ENCODE measurements at places on chromosomes 7 and 10.

GRCh38 chr7:87013136-87013839 is 46.2 kb downstream of the ELAPOR2 start:
- no peak for DNase-seq

DNA sequence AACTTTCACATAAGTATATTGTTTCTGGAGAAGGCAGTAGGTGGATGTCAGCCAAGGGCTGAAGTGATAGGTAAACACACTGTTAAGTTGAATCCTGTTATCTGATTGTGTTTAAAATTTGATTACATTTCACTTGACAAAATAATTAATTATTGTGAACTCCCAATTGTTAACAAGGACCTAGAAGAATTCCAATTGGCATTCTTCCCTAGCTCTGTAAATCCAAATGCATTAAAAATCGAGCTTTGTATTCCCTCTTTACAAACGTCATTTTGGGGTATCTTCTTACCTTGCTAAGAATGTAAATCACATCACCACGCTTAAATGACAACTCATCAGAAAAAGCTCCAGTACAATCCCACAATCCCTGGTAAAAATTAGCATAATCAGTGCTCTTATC is 179.9 kb downstream of the SKAP2 start:
- DNase-seq, result no peak

- DNase-seq, result no peak
These were observed 278.1 kb upstream of the NRP1 start for GRCh38 chr10:33612551-33612950.

DNA sequence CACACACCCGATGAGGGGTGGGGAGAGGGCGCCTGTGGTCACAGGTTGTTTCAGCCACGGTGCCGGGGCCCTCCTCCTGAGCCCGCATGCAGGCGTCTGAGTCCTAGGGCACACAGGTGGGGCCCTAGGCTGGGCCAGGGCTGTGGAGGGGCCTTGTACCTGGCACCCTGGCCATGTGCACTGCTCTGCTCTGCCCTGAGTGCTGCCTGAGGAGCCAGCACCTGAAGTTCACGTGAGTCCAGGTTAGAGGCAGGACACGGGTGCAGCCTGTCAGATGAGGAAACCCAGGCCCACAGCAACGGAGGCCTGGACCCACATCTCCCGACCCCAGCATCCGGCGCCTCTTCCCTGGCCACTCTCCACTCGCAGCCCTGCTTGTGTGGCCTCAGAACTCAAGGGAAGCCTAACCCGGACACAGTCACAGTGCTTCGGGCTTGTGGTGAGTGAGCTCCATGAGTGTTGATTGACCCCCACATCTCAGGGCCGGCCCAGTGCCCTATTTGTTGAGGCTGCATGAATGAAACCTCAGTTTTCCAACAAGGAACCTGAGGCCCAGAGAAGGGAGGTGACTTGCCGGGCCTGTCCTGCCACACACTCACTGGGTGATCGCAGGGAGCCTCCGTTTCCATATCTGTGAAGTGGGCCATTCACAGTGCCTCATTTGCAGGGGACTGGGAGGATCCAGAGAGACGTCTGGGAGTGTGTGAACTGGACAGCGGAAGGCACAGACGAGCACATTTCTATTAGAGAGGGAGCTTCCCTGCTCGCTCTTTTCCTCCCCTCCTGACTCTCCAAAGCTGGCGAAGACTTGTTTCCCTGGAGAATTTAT is 39.6 kb downstream of the PPIF start:
- DNase-seq, result no peak

- no peak for DNase-seq
These were observed 25.9 kb downstream of the CTBP2 start for GRCh38 chr10:125134483-125134848.

DNA sequence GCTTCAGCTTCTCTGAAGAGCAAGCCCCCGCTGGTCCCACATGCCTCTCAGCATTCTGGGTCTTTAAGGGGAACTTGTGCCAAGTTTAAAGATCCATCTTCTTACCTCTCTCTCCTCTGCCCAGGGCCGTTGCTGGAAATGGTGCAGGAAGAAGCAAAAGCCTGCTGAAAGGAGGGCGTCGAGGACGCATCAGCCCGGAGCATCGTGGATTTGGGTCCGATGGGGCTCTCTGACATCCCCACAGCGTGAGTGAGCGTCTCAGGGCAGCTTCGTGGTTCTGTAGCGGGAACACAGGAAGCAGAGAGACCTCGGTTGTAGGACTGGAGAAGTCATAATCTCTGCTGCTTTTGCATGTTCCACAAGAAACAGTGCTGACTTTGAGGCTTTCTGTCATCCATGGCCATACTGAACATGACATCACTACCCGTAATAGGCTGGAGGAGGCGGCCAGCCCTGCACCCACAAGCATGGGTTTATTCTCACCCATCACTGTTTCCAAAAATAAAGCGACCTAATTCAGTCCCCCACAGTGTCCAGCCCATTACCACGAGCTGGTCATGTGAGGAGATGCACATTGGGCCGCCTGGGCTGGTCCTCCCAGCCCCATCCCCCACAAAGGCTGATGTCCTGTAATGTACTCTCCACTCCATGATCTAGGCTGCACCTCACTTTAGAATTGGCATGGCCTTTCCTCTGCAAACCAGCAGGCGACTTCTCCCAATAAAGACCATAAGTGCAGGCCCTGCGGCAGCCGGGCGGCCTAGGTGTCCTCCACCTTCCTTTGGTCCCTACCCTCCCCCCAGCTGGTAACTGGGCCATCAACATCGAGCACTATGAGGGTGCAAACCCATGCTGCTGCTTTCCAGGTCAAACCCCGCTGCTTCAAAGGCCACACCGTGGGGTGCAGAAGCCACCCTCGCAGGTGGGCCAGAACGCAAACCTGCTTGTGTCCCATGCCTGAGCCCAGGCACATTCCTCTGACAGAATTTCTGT is 276.9 kb downstream of the TNS3 start:
- no peak for DNase-seq

DNA sequence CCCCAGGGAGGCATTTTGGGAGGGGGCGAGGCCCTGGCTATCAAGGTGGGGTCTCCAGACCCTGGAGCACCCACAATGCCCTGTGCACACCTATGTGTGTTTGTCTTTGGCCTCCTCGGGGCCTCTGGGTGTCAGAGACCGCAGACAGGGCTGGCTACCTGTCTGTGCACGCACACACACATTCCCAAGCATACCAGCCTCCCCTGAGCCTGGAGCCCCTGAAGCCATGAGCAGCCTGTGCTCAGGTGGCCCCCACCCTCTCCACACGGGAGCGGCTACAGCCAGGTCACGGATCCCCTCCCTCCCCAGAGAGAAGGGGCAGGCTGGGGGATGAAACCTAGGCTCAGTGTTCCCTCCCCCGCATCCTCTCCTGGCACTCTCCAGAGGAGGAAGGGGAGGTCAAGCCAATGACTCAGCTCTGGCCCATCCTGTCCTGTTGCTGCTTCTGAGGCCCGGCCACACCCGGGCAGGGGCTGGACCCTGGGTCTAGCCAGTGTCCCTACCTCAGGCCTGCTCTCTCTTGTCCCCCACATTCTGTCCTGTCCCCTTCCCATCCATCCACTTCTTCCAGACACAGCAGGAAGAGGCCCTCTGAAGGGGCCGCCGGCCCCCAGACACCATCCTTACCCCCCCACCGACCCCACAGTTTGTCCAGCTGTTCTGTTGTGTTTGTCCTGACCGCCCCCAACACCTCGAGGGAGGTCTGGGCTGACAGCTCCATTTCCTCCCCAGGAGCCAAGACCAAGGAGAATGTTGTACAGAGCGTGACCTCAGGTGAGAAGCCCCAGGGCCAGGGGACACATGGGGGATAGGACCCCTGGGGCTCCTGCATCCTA is 720 bp downstream of the SNCG start:
- DNase-seq, result no peak

- DNase-seq, result no peak
These were observed 64.1 kb upstream of the INSIG1 start for GRCh38 chr7:155233311-155234157.

- DNase-seq, result no peak
These were observed 79.9 kb upstream of the GNA12 start for GRCh38 chr7:2923886-2924574.

- no peak for DNase-seq
These were observed 270.1 kb downstream of the TCERG1L start for GRCh38 chr10:131041441-131041840.

DNA sequence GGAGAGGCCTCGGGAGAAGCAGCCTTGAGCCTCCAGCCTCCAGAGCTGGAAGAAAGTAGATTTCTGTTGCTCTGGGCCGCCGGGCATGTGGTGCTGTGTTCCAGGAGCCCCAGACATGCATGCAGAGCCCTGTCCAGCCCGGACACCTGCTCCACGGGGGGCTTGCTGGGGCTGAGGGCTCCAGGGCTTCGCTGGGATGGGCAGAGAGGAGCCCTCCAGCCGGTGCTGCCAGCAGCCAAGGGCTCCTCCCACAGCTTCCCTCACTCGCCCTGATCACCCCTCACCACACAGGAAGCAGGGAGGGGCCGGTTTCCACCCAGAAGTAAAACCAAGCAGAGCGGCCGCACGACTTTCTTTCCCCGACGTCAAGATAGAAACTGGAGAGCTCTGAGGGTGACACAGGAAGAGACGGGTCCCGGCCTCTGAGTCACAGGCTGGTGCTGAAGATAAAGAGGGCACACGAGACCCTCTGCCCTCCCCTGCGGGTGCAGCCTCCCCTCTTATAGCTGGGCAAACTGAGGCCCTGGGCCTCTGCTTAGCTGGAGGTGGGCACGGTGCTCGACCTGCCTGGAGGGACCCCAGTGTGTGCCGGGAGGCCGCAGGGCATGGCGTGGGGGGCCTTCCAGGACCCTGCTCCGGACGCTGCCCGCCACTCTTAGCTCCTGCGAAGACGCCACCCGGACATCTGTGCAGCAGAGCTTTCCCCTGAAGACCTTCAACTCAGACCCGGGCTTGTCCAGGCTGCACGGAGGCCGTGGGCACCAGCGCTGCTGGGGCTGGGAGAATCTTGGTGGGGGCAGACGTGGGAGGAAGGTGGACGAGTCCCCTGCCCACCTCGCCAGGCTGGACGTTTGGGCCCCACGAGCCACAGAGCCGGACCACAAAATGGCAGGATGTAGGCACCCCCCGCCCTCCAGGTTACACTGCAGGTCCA is 31.1 kb downstream of the ADAP1 start:
- DNase-seq, result peak; percentile 91

GRCh38 chr7:151367284-151367683 is 25.7 kb downstream of the NUB1 start:
- DNase-seq, result no peak

DNA sequence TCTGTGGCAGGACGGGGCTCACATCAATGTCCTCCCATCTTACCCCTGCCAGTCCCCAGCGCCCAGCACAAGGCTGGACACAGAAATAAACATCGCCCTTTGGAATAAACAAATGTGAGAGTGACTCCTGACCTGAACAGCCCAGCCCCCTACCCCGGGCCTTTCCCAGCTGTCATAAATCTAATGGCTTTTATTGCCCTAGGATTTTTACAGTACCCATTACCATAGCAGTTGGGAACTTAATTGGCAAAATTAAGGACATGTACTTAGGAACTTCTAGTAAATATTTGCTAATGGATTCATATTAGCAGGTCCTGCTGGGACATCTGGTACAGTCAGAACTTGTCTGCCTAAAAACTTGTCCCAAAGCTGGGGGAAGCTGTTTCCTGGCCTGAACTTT is 76.6 kb downstream of the GLRX3 start:
- DNase-seq, result no peak

DNA sequence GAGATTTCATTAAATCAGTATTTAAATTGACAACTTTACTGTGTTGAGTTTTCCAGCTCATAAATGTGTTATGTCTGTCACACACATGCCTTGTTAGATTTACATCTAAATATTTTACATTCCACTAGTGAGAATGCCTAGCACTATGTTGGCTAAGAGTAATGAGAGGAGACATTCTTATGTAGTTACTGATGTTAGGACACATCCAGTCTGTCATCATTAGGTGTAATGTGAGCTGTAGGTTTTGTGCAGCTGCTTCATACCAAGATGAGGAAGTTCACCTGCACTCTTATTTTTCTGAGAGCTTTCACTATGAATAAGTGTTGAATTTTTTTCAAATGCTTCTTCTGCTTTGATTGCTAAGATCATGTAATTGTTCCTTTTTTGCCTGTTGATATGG is 218.0 kb upstream of the IGFBP3 start:
- DNase-seq, result no peak

DNA sequence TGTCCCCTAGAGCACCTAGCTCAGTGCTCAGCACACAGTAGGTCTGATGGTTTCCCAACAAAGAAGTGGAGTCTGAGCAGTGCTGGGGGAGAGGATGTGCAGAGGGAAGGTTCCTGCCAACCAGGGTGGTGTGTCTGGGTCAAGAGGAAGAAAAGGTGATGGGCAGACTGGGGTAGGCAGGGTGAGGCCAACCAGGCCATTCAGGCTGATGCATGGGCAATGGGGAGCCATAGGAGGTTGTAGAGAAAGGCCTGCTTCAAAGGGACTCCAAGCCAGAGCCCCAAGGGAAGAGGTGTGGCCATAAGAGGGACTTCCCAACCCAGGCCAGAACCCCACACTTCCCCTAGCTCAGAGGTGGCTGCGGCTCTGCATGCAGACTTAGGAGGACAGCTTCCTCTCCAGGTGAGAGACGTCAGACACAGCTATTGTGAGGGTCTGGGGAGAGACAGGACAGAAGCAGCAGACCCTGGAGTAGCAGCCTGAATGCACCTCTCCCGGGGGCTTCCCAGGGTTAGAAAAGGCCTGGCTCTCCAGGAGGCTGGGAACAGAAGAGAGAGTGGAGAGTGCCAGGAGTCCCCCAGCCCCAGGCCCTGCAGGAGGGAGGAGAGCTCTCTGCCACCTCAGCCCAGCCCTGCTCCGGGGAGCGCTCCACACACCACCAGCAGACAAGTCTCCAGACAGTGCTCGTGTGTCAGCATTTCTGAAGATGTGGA is 87.4 kb upstream of the ZMIZ1 start:
- DNase-seq, result no peak

DNA sequence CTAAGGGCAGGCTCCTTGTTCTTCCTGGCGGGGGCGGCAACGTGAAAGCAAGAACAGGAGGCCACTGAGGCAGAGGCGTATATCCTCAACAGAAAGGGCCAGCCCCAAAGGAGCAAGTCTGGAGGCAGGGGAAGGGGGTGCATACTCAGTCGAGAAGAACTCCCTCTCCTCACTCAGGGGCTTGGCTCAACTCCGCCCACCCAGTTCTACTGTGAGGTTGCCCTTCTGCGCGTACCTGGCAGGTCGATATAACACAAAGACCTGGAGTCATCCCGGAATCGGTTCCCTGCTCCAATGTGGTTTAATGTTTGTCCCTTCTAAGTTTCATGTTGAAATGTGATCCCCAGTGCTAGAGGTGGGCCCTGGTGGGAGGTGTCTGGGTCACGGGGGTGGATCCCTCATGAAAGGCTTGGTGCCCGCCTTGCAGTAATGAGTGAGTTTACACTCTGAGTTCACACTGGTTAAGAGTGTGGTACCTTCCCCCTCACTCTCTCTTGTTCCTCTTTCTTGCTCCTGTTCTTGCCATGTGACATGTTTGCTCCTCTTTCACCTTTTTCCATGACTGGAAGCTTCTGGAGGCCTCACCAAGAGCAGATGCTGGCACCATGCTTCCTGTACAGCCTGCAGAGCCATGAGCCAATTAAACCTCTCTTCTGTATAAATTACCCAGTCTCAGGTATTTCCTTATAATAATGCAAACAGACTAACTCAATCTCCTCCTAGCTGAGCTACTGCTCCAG is 32.6 kb downstream of the GSDME start:
- DNase-seq, result no peak

GRCh38 chr10:114402871-114403540 is 1.3 kb downstream of the AFAP1L2 start:
- DNase-seq, result no peak

- DNase-seq, result no peak
These were observed 90.3 kb downstream of the FAM204A start for GRCh38 chr10:118251791-118252190.

- no peak for DNase-seq
These were observed 123.9 kb upstream of the FAM171A1 start for GRCh38 chr10:15494850-15495506.

Measured in activated naive CD8-positive, alpha-beta T cell treated with anti-CD3 and anti-CD28 coated beads, Interleukin-2, amount 50 U/mL, for 16 hours (primary cell).